ENCODE measurements at places on chromosomes 12 and 14. TPM values are rescaled to one million over a fixed set of nuclear protein-coding genes. Genes with fewer than 3 reads are reported as not detected.

The B3GNT4 gene
- 0.38 TPM for total RNA-seq

The TPPP2 gene
- 0.62 TPM for total RNA-seq

The CSRP2 gene
- total RNA-seq, result 185 TPM

The RNASE8 gene
- not detected for total RNA-seq

The PPM1H gene
- 71.8 TPM for total RNA-seq

The TAS2R14 gene
- total RNA-seq, result 2.0 TPM

The TAS2R50 gene
- 1.2 TPM for total RNA-seq

The MLEC gene
- total RNA-seq, result 124 TPM

The CEBPE gene
- not detected for total RNA-seq

The KLRD1 gene
- 0.49 TPM for total RNA-seq

The ARHGEF40 gene
- total RNA-seq, result 12.5 TPM

The GALNT8 gene
- 31.6 TPM for total RNA-seq

The ARHGEF25 gene
- 20.0 TPM for total RNA-seq

The CRACR2A gene
- 6.5 TPM for total RNA-seq

The MLH3 gene
- total RNA-seq, result 17.2 TPM

The TAS2R8 gene
- total RNA-seq, result 0.44 TPM

The PRKD1 gene
- 9.0 TPM for total RNA-seq

The RIMBP2 gene
- 1.4 TPM for total RNA-seq
